PC-3 (cell line): ENCODE measurements at places on chromosomes 4 and X. TPM values are rescaled to one million over a fixed set of nuclear protein-coding genes. Genes with fewer than 3 reads are reported as not detected.
A peak's percentile ranks its signal among the peaks of the same experiment; 100 is the strongest.

DNA sequence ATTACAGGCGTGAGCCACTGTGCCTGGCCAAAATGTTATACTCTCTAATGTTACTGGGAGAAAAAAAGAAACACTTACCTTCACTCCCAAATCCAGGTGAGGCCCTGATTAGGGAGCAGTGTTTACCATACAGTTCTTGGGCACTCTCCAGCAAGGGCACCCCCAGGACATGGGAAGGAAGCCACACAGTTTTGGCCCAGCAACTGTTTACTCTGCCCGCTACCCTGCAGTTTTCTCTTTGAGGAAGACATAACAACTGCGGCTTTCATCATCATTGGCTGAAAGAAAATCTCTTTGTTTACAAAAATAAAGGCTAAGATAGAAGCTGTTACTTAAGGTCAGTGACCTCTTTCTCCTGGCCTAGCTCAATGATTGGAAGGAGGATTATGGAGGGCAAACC, 145.5 kb upstream of the DUSP21 start:
- DNase-seq = no peak

GRCh38 chr4:181085557-181085956, 1157.6 kb upstream of the TENM3 start:
- DNase-seq = no peak

DNA sequence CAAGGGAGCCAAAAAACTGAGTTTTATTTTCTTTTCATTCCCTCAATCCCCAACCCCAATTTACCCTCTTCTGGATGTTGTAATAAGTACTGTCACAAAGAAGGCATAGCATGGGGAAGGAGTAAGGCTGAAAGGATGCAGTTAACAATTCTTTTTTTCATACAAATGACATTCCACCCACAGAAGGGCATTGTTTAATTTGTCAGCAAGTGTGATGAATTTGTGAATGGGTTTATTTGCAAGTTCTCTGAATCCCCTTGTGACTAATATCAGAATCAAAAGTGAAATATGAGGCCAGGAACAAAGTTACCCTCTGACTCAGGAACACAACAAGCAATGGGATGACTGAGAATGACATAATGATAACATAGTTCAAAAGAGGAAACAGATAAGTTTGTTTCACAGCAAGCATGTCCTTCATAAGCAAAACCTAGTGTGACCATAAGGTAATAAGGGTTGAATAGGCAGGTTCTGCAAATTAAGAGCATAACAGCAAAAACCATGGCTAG, 2.1 kb downstream of the GEMIN8 start:
- peak; percentile 86 for DNase-seq

DNA sequence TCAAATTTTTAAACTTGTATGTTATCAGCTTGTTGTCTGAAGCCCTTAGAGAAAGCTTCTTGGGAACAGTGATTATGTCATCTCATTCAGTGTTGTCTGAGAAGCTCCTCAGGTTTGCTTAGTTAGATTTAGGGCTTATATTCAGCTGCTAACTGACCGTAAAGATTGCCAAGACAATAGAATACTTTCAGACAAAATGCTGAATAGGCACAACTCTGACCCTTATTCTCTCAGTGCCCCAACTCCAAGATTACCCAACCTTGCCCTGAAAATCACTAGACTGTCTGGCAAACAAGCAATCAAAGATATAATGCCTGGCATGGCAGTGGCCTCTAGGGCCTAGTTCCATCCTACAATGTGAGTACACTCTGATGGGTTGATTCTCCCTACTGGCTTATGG, 950.5 kb upstream of the HS3ST1 start:
- no peak for DNase-seq

GRCh38 chr4:11326021-11326420, 102.7 kb downstream of the HS3ST1 start:
- DNase-seq = no peak

GRCh38 chrX:86724277-86724676, 576.0 kb downstream of the DACH2 start:
- no peak for DNase-seq

GRCh38 chrX:2340991-2341390, 159.8 kb downstream of the DHRSX start:
- no peak for DNase-seq

GRCh38 chr4:145934434-145935047, 4.1 kb downstream of the ZNF827 start:
- DNase-seq = no peak

LUZP4 gene
- total RNA-seq = not detected in 2 replicates

CSAG1 gene
- total RNA-seq = not detected in 2 replicates

DNA sequence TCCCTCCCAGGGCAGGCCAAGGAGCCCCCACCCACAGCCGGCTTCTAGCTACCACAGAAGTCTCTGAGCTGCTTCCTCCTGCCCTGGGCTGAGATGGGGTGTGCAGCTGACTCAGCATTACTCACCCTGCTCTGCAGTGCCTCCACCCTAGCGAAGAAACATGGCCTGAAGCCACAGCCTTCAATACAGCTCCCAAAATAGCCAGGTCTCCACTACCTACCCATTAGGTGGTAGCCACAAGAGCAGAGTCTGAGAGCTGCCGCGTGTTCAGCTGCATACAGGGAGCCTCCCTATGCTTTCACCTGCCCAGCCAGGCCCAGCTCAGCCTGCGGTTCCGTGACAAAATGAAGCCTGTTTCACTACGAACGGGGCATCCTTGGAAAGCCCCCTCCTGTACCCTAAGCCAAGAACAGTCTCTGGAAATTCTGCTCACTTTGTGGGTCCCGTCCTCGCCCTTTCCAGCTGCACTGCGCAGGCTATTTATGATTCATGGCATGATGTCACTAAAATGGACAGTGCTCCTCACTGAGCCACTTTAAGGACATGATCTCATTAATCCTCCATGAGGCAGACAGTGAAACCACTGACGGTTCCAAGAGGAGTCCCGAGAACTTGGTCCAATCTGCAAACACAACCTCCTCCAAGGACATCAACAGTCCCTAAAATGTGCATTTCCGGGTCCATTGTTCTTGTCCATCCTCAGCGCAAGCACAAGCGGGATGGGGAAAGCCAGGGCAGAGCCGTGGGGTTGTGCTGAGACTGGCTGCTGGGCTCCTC, 20.2 kb downstream of the WDR1 start:
- DNase-seq = peak; percentile 89

- DNase-seq = no peak
Observed at GRCh38 chr4:148044912-148045352, 313.0 kb downstream of the ARHGAP10 start.

GRCh38 chr4:186192066-186192612, 772 bp downstream of the CYP4V2 start:
- peak; percentile 6 for DNase-seq

GRCh38 chr4:60122820-60123219, 1077.3 kb upstream of the ADGRL3 start:
- no peak for DNase-seq

GRCh38 chrX:20515841-20516461, 249.2 kb upstream of the RPS6KA3 start:
- DNase-seq = peak; percentile 90

DNA sequence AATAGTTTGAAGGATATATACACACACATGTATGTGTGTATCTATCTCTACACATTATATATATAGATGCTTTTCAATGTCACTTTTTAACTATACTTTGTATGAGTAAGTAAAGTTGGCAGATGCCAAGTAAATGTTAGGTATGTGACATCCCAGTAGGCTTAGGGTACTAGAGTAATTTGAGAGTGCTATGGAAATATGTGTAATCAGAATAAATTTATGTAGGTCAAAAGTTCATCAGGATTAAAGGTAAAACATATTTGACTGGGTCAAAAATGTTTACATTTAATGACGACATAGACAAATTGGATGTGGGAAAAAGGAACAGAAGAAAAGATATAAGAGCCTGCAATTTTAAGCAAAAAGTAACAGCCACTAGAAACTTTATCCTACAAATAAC, 588.8 kb downstream of the ANKRD50 start:
- peak; percentile 27 for DNase-seq

DNA sequence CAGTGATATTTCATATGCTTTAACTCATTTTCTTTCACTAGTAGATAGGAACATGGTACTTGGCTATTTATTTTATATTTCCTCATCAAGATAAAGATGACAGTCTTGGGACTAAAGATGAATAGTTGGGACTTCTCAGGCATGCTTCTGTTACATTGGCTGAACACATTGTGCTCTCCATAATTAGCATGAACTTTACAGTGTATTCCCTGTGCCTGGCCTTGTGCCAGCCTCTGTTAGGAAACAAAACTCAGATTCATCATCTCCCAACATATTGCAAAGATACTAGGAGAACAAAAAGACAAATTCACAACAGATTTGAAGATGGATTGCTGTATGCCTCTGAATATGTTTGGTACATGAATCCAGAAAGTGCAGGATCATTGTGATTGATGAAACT, 26.4 kb downstream of the GRIA2 start:
- DNase-seq = no peak

DNA sequence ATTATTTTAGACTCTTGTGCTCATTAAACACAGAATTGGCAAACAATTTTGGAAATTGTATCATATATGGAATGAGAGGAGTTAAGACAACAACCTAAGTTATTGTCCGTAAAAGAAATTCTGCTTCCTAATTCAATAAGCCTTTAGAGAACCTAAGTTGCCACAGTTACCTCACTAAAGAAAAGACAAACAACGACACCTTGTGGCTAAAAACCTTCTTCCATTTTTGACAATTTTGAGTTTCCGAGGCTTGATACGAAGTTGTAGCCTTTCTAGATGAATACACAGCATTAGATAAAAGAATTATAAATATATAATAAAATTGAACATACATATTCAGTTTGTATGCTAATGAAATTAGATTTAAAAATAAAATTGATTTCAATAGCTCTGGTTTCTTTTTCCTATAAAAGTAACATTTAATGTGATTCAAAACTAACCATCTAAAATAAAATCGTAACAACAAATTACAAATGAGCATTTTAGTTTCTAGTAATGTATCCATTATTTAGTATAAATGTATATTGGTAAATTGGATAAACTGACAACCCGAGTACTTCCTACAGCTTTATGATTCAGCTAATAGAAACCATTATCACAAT, 275.1 kb downstream of the GPM6A start:
- DNase-seq = peak; percentile 84

DNA sequence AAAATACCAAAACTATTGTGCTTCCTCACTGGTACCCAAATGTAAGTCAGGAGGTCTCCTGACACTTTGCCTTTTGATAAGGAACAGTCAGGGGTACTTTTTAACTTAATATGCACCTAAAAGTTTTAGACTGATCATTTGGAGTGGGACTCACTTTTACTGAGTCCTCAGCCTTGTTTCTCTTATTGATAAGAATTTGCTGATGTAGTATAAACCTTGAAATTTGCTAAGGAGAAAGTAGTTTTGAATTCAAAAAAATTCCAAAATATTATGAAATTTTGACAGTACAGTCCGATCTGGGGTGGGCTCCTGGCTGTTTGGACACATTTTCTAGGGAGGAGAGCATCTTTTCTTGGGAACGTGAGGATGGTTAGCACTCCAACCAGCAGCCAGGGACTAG, 91.4 kb upstream of the GATB start:
- DNase-seq = no peak

DNA sequence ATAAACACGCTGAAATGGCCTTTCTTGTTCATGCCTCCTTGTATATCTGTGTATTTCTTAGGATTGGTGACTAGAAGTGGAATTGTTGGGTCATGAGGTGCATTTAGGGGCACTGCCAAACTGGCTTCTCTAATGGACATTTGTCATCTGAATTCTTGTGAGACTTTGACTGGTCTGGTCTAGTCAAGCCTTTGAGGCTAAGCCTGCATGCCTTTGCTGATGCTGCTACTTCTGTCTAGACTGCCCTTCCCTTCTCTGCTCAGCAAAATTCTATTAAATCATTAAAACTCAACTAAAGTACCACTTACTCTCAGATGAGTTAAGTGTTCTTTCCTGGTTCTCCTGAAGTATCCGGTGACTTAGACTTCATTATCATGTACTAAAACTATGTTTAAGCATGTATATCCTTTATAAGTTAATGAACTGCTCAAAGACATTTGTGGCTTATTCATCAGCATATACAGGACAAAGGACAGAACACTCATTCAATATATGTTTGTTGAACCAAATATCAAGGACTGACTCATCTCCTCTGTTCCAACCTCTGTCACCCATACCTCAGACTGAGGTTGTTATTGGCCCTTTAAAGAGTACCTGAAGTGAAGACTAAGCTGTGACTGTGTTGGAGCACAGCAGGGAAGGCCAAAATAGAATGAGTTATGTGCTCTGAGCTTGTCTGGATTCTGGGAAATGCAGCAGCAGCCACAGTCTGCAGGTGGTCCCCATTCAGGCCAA, 9.0 kb downstream of the TCEAL1 start:
- DNase-seq = peak; percentile 89

DNA sequence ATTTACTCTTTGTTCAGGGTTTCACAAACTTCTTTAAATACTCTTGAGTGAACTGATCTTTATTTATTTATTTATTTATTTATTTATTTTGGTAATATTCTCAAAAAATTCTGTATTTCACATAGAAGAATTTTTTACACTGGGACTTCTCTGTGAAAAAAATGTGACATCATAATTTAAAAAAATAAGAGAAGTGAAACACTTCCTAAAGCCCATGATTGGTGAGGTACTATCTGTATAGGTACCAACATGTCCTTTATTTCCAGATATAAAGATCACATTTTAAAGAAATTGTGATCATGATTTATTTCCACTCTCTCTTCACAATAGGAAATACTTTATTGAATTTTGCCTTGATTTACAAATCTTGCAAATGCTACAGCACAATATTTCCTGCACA, 497.1 kb downstream of the FAT4 start:
- no peak for DNase-seq

DNA sequence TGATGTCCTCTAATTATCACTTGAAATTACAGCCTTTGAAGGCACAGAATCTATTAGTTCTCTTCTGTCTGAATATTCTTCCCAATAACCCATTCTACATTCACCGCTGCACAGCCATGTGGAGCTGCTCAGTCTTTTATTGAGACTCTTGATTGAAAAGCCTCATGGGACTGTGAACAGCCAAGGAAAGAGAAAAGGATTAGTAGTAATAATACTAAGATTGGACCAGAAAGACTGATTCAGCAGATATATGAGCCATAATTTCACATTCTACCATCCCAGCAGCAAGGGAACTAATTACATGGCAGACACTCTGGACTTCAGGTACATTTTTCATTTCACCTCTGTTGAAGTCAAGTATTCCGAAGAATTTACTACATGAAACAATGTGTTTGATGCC, 2471.7 kb downstream of the ARAP2 start:
- DNase-seq = no peak

DNA sequence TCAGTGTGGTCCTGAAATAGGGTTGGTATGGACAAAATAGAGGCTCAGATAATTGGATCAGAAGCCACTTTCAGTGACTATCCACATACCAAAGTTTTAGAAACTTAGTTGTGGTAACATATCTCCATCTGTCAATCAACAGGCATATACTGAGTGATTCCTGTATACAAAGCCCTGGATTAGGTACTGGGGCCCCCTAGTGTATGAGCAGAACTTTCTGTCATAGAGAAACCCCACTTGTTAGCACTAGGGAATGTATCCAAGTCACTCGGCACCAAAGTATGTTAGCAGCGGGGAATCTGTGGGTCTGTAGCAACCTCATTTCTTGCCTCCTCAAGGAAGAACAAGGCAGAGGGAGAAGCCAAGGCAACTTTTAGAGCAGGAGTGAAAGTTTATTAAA, 50.7 kb downstream of the MAP7D3 start:
- DNase-seq = peak; percentile 59

TMEM271 gene
- not detected in 2 replicates for total RNA-seq

- DNase-seq = peak; percentile 4
Observed at GRCh38 chr4:168550064-168550766, 53.4 kb downstream of the PALLD start.

BMP3 gene
- 1.5 and 1.8 TPM in 2 replicates for total RNA-seq
